ENCODE measurements at places on chromosomes 12 and 14. TPM values are rescaled to one million over a fixed set of nuclear protein-coding genes. Genes with fewer than 3 reads are reported as not detected.

The C3AR1 gene
- 0.57 TPM for total RNA-seq

The ADAM20 gene
- total RNA-seq = 0.23 TPM

The CEBPE gene
- 0.34 TPM for total RNA-seq

The FICD gene
- total RNA-seq = 3.5 TPM

The HOXC9 gene
- not detected for total RNA-seq

The PDE3A gene
- not detected for total RNA-seq

The PTGDR gene
- total RNA-seq = not detected

The AKAP3 gene
- total RNA-seq = 1.3 TPM

The PHETA1 gene
- total RNA-seq = 1.3 TPM

The PTPRQ gene
- not detected for total RNA-seq

The SMOC1 gene
- not detected for total RNA-seq

GRCh38 chr12:12336049-12336411 is 14.0 kb downstream of the MANSC1 start:
- peak; percentile 20 for DNase-seq

- no peak for DNase-seq
Measured at GRCh38 chr14:90539496-90539775, 142.6 kb downstream of the CALM1 start.

DNA sequence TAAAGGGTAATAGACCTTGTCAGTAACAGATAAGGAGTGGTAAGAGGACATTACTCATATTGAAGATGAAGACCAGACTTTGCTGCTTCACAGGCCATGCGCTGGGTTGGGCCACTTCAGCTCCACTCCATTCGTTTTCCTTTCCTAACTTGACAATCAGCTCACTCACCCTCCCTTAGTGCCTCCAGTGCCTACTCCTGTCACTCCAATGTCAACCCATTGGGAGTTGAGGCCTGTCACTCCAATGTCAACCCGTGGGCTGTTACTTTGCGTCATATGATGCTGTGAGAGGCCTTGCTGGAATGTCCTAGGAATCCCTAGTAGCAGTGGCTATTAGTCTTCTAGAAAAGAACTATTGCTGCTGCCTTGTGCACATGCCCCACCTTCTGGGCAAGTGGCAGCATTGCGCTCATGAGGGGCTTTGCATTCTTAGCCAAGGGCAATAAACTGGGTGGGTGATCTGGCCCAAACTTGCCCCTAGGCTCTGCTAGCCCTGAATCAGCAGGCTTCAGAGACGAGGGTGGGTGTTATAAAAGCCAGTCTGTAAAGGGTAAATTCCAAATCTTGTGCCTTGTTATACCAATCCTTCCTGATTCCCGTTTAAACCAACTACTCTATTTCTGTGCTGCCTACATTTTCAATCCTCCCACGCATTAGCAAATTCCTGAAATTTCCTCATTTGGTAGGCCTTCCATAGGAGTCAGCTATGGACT is 36.1 kb downstream of the BAZ2A start:
- peak; percentile 75 for DNase-seq

GRCh38 chr12:14907953-14908352 is 22.3 kb upstream of the MGP start:
- peak; percentile 24 for DNase-seq

DNA sequence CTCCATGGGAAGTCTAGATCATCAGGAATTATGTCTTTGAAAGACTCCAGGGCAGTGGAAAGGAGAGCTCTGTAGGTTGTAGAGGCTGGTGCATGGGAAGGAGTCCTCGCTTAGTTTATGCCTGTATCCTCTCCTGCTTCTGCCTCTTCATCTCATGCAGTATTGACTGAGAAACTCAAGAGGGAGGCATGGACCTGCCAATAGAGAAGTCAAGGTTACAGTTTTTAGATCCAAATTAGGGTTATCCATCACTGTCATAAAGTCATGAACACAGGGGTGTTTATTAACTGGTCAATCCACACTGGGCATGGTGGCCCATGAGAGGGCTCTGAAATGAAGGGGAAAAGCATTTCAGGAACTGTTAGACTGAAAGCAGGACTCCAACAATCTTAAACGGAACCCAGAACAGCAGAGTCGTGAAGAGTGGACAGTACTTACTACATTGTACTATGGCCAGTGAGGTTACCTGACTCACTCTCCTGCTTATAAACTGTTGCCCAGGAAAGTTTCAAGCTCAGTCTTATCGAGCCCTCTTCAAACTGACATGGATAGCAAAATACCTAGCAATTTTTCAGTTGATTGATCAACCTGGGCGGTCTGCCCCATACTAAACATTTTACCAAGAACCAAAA is 30.1 kb upstream of the DHRS7 start:
- no peak for DNase-seq

DNA sequence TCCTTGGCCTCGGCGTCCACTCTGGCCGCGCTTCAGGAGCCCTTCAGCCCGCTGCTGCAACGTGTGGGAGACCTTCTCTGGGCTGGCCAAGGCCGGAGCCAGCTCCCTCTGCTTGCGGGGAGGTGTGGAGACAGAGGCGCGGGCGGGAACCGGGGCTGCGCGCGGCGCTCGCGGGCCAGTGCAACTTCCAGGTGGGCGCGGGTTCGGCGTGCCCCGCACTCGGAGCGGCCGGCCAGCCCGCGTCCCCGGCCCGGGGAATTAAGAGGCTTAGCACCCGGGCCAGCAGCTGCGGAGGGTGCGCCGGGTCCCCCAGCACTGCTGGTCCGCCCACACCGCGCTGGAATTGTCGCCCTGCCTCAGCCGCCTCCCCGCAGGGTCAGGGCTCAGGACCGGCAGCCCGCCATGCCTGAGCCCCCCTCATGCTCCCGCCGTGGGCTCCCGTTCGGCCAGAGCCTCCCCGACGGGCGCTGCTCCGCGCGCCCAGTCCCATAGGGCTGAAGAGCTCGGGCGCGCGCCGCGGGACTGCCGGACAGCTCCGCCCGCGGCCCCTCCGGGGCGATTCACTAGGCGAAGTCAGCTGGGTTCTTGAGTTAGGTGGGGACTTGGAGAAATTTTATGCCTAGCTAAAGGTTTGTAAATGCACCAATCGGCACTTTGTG is 673.9 kb downstream of the SLC16A7 start:
- DNase-seq = no peak

DNA sequence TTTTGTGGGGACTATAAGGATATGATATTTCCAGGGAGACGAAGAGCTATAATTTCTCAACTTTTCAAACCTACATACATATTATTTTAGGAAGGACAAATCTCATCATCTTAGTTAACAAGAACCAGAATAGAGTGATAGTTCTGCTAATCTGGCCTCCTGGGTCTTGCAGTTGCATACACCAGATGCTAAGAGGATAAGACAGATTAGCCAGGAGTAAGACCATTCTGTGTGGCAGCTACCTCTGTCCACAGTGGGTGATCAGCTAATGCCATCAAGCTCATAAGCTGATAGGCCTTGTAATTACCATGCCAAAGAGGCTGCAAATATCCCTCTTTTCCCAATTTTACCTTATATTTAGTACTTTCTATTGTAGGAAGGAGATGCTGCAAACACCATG is 776.8 kb downstream of the NRXN3 start:
- DNase-seq = no peak

DNA sequence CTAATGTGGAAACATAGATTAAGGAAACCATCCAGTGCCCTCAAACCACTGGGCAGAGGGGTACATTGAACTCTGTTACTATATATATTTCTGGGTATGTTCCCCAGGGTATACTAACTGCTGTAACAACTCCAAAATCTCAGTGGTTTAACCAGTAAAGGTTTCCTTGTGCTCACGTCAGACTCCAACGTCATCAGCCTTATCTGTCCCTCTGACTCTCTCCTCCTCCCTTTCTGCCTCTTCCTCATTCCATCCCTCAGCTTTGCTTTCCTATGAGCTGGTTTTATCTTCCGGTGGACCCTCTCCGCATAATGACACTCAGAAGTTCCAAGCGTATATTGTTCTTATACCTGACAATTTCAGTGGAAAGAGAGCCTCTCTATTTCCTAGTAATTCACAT is 21.2 kb upstream of the SMCO2 start:
- no peak for DNase-seq

- DNase-seq = peak; percentile 72
Measured at GRCh38 chr12:3034067-3034750, 43.0 kb upstream of the TSPAN9 start.

GRCh38 chr12:112126911-112127310 is 1.6 kb downstream of the TRAFD1 start:
- DNase-seq = no peak

GRCh38 chr14:86799244-86799647 is 1193.7 kb downstream of the GALC start:
- DNase-seq = no peak

- DNase-seq = no peak
Measured at GRCh38 chr14:34718750-34719304, 4.4 kb upstream of the CFL2 start.
